ENCODE measurements at places on chromosomes 7 and 10.

DNA sequence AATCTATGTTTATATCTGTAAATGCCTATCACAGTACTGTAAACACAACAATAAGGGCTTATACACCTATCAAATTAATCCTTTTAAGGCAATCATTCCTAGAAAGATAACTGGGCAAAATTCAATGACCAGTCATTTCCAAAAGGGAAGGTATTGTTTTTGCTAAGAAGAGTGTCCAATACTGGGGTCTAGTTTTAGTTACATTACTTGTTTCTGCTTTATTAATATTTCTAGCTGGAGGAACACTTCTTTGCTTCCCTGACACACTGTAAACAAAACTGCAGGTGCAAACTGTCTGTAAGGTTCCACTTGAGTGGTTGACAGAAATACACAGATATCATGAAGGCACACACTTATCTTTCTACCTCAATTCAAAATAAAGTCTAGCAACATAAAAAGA is 84.2 kb upstream of the FAM133B start:
- no peak for DNase-seq

- DNase-seq, result no peak
Observed at GRCh38 chr10:124482236-124482800, 20.7 kb downstream of the LHPP start.

GRCh38 chr10:18549105-18549504 is 102.3 kb downstream of the NSUN6 start:
- no peak for DNase-seq

DNA sequence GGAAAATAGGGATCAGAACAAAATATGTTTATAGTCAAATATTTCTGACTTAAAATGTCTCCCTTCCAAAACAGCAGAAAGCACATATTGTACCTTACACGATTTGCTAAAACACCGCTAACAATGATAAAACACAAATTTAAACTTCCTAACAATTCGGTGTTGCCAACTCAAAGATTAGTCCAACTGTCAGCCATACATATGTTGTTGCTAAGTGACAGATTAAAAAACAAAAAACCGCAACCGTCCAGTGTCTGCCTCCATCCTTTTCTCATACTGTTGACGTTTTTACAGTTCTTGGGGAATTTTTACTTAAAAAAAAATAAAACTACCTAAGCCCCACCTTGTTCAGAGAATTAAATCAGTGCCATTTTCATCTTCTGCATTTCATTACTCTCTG is 118.0 kb downstream of the RAB11FIP2 start:
- DNase-seq, result no peak

- DNase-seq, result no peak
Observed at GRCh38 chr10:112335111-112335867, 38.6 kb upstream of the ACSL5 start.

DNA sequence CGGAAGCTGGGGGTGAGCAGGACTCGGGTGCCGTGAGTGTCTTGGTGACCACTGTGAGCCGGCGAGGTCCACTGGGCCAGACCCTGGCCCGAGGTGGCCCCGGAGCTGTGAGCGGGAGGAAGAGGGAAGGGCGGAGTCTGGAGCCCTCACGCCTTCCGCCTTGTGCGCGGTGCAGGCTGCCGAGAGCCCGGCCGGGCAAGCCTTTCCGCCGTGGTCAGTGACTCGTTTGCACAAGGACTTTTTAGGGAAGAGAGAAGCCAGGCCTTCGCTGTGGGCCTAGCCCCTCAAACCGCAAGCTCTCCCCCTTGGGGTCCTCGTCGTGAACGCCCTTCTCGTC is 40.9 kb upstream of the ZNF32 start:
- no peak for DNase-seq

DNA sequence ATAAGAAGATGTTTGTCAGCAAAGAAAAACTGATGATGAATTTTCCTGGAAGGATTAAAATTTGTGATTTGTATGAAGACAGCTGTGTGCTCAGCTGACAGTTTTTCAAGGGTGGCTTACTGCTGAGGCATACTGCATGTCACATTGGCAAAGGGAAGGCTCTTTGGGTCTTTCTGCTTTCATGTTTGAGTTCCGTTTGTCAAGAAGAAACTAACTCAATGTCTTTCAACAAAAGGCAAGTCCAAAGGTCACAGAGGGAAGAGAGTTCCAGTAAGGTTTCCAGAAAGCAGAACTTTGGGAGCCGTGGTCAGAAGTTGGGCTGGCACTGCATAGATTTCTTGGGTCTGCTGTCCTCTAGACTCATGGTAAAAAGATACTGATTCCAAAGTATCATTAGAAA is 16.9 kb downstream of the DYDC2 start:
- DNase-seq, result no peak

- DNase-seq, result no peak
Observed at GRCh38 chr7:71504697-71505441, 372.9 kb downstream of the GALNT17 start.

GRCh38 chr7:114647518-114647917 is 232.9 kb downstream of the FOXP2 start:
- DNase-seq, result no peak

DNA sequence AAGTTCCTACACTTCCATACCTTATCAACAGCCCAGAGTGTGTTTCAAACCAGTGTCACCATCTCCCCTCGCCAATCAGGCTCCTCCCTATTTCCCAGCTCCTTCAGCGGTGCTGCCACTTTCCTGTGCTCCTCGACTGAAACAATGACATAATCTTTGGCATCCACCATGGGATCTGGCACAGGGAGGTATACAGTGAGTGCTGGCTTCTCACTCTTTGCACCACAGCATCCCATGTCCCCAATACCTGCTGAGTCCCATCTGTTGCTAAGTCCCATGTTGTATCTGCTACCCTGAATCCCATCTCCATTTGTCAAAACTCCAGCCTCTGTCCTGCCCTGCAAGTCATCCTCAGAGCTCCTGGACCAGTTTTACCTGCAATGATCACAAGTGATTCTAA is 15.4 kb downstream of the PAXIP1 start:
- DNase-seq, result no peak

- DNase-seq, result no peak
Observed at GRCh38 chr10:71408436-71409225, 11.9 kb downstream of the CDH23 start.

GRCh38 chr7:72753781-72754180 is 74.2 kb downstream of the TYW1B start:
- no peak for DNase-seq

DNA sequence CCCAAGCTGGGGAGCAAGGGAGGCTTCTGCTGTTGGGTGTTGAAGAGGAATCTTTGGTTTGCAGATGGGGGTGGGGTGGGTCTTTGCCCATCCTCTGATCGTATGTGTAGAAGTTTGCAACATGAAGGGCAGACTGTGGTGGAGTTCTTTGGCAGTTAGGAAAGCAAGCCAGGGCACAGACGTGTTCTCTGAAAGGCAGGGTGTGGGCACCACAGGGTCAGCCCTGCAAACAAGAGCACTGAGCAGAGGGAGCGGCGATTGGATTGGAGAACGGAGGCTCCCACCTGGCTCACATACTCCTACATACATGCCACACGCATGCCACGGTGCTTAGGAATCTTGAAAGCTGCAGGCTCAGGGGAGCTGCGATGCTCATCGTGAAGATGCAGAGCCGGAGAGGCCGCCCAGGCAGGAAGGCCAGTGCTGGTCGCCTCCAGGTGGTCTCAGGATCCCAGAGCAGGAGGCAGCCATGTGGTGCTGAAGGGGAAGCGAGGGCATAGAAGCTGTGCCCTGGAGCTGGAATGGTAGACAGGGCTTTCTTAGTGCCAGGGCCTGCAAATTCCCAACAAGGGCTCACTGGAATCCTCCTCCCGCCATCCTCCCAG is 149.0 kb downstream of the MGMT start:
- DNase-seq, result no peak

GRCh38 chr7:12211711-12212485 is 804 bp downstream of the TMEM106B start:
- no peak for DNase-seq

- no peak for DNase-seq
Observed at GRCh38 chr7:26681819-26682418, 182.5 kb downstream of the SKAP2 start.

DNA sequence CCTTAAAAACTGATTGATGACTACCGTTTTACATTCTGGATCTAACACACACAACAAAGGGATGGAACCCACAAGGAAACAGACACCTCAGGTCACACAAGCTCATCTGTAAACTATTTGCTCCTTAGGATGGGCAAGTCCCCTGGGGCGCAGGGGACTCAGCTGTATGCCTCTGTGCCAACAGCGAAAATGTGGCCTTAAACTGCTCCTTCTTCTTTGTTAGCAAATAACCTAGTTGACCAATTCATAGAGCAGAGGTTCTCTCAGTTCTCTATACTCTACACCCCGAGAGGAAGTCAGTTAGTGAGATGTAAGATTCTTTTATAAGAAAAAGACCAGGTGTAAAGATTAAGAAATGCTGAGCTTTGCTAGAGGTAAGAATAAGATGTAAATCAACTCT is 181.9 kb upstream of the PRSS58 start:
- no peak for DNase-seq

DNA sequence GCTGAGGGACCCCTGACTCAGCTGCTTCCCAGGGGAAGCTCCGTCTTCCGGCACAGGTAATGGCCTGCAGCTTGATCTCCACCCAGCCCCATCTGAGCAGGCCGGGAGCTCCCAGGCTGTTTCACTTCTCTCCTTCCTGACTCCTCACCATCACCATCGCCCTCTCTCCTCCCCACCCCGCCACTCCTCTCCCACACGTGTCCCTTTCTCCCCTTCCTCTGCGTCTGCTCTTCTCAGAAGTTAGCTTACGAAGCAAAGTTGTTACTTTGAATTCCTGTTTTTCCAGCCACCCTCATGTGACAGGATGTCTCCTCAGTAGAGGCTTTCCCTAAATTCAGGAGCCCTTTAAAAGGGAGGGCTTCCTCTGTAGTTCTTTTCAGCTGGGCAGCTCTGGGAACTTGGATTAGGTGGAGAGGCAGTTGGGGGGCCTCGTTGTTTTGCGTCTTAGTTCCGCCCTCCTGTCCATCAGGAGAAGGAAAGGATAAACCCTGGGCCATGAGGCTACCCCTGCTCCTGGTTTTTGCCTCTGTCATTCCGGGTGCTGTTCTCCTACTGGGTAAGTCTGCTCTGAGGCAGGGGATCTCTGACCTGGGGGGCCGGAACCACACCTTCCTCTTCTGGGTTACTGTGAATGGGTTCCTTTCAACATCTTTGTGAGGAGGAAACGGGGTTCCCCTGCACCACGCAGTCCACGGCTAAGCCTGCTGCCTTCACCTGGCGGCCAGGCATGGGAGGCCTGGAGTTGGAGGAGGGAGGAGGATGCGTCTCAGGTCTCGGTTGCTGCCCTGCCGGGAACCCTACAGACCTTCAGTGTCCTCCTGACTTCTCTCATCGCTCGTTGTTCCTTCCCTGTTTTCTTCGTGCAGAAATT is at the start of gene MRC1:
MRC1 (plus strand) TSS at position 378 of the 871 bp plus-strand sequence; CDS start at position 496, 118 bp downstream.
- DNase-seq, result no peak

- no peak for DNase-seq
Observed at GRCh38 chr7:94697035-94697974, 41.4 kb upstream of the SGCE start.

GRCh38 chr10:75932921-75933320 is 501.5 kb downstream of the LRMDA start:
- no peak for DNase-seq
